ENCODE measurements at places on chromosomes 3 and 15. TPM values are rescaled to one million over a fixed set of nuclear protein-coding genes. Genes with fewer than 3 reads are reported as not detected.

DNA sequence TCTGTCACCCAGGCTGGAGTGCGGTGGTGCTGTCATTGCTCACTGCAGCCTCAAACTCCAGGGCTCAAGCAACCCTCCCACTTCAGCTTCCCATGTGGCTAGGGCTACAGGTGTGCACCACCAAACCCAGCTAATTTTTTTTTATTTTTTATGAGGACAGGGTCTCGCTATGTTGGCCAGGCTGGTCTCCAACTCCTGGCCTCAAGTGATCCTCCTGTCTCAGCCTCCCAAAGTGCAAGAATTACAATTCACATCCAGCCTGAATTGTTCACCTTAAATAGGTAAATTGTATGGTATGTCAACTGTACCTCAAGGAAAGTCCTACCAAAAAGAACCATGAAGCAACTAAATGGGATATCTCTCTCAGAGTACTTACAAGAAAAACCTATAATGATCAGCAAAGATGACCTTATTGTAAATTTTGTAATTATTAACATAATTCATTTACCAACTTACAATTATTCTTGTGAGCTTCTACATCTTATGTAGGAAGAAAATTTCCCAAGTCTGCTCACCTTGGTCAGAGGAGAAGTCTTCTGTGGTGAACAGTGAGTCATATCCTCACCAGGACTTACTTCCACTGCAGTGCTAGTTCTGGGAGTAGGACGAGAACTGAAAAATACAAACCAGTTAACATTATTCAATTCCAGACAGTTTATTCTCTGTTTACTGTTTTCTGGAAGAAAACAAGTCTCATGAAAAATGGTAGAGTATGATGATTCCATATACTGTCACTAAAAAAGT is 54.4 kb downstream of the ULK4 start:
- no peak for DNase-seq

- no peak for DNase-seq
Observed at GRCh38 chr3:108126348-108126747, 35.5 kb upstream of the CD47 start.

GRCh38 chr3:130692455-130692854 is 54.2 kb downstream of the PIK3R4 start:
- peak; percentile 7 for DNase-seq

DNA sequence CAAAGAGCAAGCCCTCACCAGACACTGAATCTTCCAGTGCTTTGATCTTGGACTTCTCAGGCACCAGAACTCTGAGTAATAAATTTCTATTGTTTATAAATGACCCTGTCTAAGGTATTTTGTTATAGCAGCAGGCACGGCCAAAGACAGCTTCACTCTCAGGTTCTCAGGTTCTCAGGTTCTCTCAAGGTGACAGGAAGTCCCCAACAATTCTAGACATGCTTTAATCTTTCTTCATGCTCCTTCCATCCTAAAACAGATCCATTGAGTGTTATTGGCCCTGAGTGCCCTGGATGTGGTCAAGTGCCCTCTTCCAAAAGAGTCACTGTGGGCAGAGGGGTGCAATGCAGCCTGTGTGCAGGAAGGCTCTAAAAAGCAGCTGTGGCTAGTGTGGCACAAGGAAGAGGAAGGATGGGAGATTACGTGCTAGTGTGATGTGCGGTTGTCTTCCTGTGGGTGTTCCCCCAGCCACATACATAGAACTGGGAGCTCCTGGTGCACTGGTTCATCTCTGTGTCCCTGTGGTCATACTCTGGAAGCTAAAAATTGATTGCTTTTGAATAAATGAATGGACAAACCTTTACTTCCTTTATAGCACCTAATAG is 11.0 kb upstream of the RAB7A start:
- DNase-seq, result no peak

Gene WDR93
- total RNA-seq, result 0.42 TPM

Gene CLN6
- 44.1 TPM for total RNA-seq

Gene PPARG
- total RNA-seq, result 71.6 TPM

Gene ZMYND10
- total RNA-seq, result 3.3 TPM
